ENCODE measurements at places on chromosomes 13 and 19.
A peak's percentile ranks its signal among the peaks of the same experiment; 100 is the strongest.

GRCh38 chr19:50792272-50793250 is 2.3 kb downstream of the ACP4 start:
- H3K36me3 ChIP-seq, result peaks cover 5% of the 10 kb centered on the region
- no peaks in the 10 kb centered on the region for H3K4me1 ChIP-seq
- no peak for DNase-seq
- H3K27ac ChIP-seq, result no peak overlapping the region
- H3K27me3 ChIP-seq, result no peaks in the 10 kb centered on the region

DNA sequence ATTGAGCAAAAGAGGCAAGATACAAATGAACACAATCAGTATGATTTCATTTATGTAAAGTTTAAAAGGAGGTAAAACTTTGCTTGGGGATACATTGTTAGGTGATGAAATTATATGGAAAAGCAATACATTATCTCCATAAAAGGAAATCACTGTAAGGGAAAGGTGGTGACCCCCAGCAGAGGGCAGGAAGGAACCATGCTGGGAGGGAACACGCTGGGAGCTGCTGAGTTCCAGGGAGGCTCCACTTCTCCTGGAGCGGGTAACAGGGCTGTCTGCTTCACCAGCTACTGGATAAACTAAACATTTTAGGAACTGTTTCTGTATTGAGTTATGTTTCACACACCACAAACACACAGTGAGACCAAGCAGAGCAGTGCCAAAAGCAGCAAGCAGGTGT is 91.2 kb downstream of the KATNAL1 start:
- H3K27ac ChIP-seq, result no peak overlapping the region
- no peak overlapping the region for H3K4me3 ChIP-seq
- no peaks in the 10 kb centered on the region for H3K36me3 ChIP-seq
- no peaks in the 10 kb centered on the region for H3K27me3 ChIP-seq
- DNase-seq, result no peak
- H3K4me1 ChIP-seq, result no peaks in the 10 kb centered on the region

DNA sequence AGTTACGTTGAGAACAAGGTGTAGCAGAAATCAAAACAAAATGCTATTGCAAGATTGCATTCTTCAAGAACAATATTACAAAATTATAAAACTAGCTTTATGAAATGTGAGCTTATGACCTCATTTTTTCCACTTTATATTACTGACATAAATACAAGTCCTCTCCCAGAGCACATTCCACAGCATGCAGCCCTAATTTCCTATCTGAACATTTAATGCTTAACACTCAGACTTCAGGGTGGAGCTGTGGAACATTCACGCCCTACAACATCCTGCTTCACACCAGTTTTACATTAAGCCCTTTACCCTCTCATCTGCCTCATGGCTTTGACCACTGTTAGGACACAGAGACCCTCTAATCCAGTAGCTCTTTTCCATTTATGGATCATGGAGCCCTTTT is 65.5 kb downstream of the EPSTI1 start:
- H3K27me3 ChIP-seq, result no peaks in the 10 kb centered on the region
- no peaks in the 10 kb centered on the region for H3K36me3 ChIP-seq
- no peak overlapping the region for H3K27ac ChIP-seq
- H3K4me1 ChIP-seq, result peaks cover 4% of the 10 kb centered on the region

GRCh38 chr19:1632462-1633268 is 19.8 kb downstream of the TCF3 start:
- H3K4me3 ChIP-seq, result no peak overlapping the region
- no peaks in the 10 kb centered on the region for H3K27me3 ChIP-seq
- no peaks in the 10 kb centered on the region for H3K4me1 ChIP-seq

- peaks cover 8% of the 10 kb centered on the region for H3K4me1 ChIP-seq
- no peaks in the 10 kb centered on the region for H3K36me3 ChIP-seq
- peak; percentile 59 for DNase-seq
- H3K27ac ChIP-seq, result no peak overlapping the region
Measured at GRCh38 chr13:113904411-113904810, 40.5 kb upstream of the GAS6 start.

- no peak overlapping the region for H3K27ac ChIP-seq
- no peaks in the 10 kb centered on the region for H3K27me3 ChIP-seq
Measured at GRCh38 chr13:114303700-114304327, 10.5 kb upstream of the CHAMP1 start.

- no peaks in the 10 kb centered on the region for H3K27me3 ChIP-seq
- no peak overlapping the region for H3K4me3 ChIP-seq
- no peaks in the 10 kb centered on the region for H3K4me1 ChIP-seq
- no peak overlapping the region for H3K27ac ChIP-seq
- no peaks in the 10 kb centered on the region for H3K36me3 ChIP-seq
Measured at GRCh38 chr13:72198967-72199560, 332.1 kb upstream of the DACH1 start.

- no peaks in the 10 kb centered on the region for H3K4me1 ChIP-seq
- no peak for DNase-seq
Measured at GRCh38 chr19:41355802-41356201, 2.1 kb upstream of the TGFB1 start.

GRCh38 chr13:45207319-45207718 is 6.5 kb upstream of the KCTD4 start:
- H3K4me3 ChIP-seq, result no peak overlapping the region
- DNase-seq, result no peak
- H3K4me1 ChIP-seq, result no peaks in the 10 kb centered on the region

- no peaks in the 10 kb centered on the region for H3K4me1 ChIP-seq
- no peaks in the 10 kb centered on the region for H3K27me3 ChIP-seq
- no peak overlapping the region for H3K4me3 ChIP-seq
- no peak overlapping the region for H3K27ac ChIP-seq
- H3K36me3 ChIP-seq, result no peaks in the 10 kb centered on the region
Measured at GRCh38 chr13:67549331-67549730, 319.2 kb upstream of the PCDH9 start.

All from cardiac muscle cell (in vitro differentiated cells and primary cell).